ENCODE measurements at places on chromosomes 4 and X. TPM values are rescaled to one million over a fixed set of nuclear protein-coding genes. Genes with fewer than 3 reads are reported as not detected.

DNA sequence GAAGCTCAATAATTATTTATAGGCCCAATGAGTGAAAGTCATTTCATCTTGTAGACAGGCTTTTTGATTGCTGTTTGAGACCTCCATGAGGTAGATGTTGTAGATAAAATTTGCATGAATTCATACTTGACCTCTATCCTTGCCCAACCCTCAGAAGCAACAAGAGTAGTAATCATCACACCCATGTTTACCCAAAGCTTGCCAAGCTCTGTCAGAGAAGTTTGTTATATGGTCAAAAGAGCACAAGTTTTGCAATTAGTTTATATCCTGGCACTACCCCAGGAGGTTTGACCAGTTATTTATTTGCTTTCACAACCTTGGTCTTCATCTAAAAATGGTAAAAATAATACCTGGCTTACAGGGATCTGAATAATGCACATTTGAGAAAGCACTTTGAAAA lies 20.7 kb downstream of the ADH7 start:
- no peak for DNase-seq
- H3K27ac ChIP-seq: no peak overlapping the region
- no peaks in the 10 kb centered on the region for H3K4me1 ChIP-seq
- no peaks in the 10 kb centered on the region for H3K27me3 ChIP-seq

DNA sequence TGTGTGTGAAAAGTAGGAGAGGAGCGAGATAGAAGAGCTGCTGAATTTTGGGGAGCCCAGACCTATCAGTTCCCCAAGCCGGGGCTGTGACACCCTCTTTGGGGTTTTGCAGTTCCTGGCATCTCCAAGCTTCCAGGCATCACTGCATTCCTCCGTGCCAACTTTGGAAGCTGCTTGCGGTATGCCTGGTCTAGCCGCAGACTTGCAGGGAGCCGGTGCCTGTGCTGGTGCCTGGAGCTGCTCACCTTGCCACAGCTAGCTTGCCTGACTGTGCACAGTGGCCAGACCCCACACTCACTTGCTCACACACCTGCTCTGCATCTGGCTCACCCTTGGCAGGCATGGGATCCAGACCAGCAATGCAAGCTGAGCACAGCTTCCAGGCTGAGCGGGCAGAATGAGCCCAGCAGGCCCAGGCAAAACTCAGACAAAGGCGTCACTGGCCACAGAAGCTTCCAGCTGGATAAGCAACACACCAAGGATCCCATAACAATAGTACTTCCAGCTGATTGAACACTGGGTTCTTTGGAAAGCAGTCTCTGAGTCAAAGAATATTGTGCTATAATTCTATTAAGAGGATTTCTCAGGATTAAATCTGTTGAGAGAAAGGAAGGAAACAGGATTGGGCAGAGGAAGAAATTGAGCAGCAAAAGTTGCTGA lies 390.9 kb downstream of the TEX13C start:
- H3K4me3 ChIP-seq: no peak overlapping the region
- H3K27me3 ChIP-seq: no peaks in the 10 kb centered on the region
- H3K4me1 ChIP-seq: no peaks in the 10 kb centered on the region
- no peak overlapping the region for H3K27ac ChIP-seq
- no peaks in the 10 kb centered on the region for H3K36me3 ChIP-seq
- no peak for DNase-seq

DNA sequence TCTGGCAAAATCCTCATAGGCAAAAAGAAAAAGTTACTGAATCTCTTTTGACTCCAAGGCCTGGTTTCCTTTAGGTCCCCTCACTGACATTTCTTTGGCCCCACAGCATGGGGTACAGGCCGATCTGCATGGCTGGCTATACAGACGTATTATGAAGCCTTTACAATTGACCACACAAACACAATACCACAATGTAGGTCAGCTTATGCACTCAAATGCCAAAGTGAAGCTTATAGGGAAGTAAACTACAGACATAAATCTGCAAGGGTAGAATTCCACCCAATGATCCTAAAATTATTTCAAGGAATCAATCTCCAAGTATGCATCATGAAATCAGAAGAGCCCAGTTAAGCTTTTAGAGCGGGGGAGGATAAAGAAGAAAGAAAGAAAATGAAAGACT lies 20.7 kb downstream of the STX18 start:
- no peak overlapping the region for H3K27ac ChIP-seq
- DNase-seq: no peak
- H3K4me1 ChIP-seq: peaks cover 15% of the 10 kb centered on the region
- no peaks in the 10 kb centered on the region for H3K36me3 ChIP-seq

Gene HPGD
- not detected for total RNA-seq

GRCh38 chrX:141158084-141158483 lies 18.8 kb downstream of the LDOC1 start:
- H3K4me3 ChIP-seq: no peak overlapping the region
- H3K4me1 ChIP-seq: no peaks in the 10 kb centered on the region
- H3K27me3 ChIP-seq: no peaks in the 10 kb centered on the region
- H3K36me3 ChIP-seq: no peaks in the 10 kb centered on the region
- H3K27ac ChIP-seq: no peak overlapping the region
- no peak for DNase-seq

Gene EMD
- total RNA-seq: 29.7 TPM

Gene ARHGAP4
- 0.88 TPM for total RNA-seq

Gene MAGEE1
- 2.7 TPM for total RNA-seq

- DNase-seq: no peak
- H3K27me3 ChIP-seq: no peaks in the 10 kb centered on the region
- H3K36me3 ChIP-seq: no peaks in the 10 kb centered on the region
- no peak overlapping the region for H3K4me3 ChIP-seq
- no peak overlapping the region for H3K27ac ChIP-seq
Measured at GRCh38 chr4:116018831-116019230, 905.4 kb upstream of the NDST4 start.

Gene RELL1
- 64.5 TPM for total RNA-seq

- no peaks in the 10 kb centered on the region for H3K27me3 ChIP-seq
- no peak for DNase-seq
- no peak overlapping the region for H3K27ac ChIP-seq
- no peaks in the 10 kb centered on the region for H3K4me1 ChIP-seq
- no peak overlapping the region for H3K4me3 ChIP-seq
Measured at GRCh38 chr4:84403656-84404055, 95.4 kb downstream of the NKX6-1 start.

- H3K27ac ChIP-seq: no peak overlapping the region
- H3K4me3 ChIP-seq: no peak overlapping the region
- H3K36me3 ChIP-seq: no peaks in the 10 kb centered on the region
- DNase-seq: no peak
- no peaks in the 10 kb centered on the region for H3K27me3 ChIP-seq
Measured at GRCh38 chr4:100539706-100540105, 21.9 kb upstream of the EMCN start.

Gene USP17L12
- not detected for total RNA-seq

DNA sequence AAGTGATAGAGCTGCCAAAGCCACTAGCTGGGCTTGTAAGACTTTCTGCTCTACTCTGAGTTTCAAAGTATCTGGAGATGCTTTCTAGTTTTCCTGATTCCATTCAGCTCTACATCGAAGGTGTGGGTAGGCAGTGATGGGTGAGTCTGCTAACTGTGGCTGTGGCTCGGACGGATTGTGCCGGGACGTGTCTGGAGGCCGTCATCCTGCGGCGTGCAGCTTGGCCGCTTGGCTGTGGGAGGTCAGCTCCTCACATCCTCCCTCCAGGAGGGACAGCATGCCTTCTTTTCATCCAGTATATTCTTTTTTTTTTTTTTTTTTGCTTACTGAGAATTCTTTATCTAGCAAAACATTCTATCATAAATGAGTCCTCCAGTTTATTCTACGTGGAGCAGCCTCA lies 77.9 kb upstream of the AADAT start:
- H3K27ac ChIP-seq: no peak overlapping the region
- H3K27me3 ChIP-seq: no peaks in the 10 kb centered on the region
- no peaks in the 10 kb centered on the region for H3K4me1 ChIP-seq
- no peaks in the 10 kb centered on the region for H3K36me3 ChIP-seq

- no peak overlapping the region for H3K27ac ChIP-seq
- H3K4me1 ChIP-seq: no peaks in the 10 kb centered on the region
- no peaks in the 10 kb centered on the region for H3K27me3 ChIP-seq
Measured at GRCh38 chrX:5702890-5703289, 525.8 kb downstream of the NLGN4X start.

DNA sequence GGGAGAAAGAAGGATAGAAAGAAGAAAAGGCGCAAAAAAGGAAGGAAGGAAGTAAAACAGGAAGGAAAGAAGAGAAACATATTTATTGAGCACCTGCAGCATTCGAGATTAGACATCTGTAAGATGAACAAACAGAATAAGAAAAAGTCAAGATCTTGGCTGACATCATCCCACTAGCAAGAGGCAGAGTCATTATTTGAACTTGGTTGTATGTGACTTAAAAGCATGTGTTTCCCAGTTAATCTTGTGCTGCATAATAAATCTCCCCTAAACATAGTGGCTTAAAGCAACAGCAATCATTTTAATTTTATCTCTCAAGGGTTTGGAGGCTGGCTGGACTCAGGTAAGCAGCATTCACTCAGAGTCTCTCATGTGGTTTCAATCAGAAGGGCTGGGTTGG lies 38.5 kb upstream of the COX7B2 start:
- no peaks in the 10 kb centered on the region for H3K36me3 ChIP-seq

Gene TEX28
- total RNA-seq: not detected

Gene PNMA6A
- 1.2 TPM for total RNA-seq

Gene IL3RA
- total RNA-seq: 0.88 TPM

Gene CLDN34
- total RNA-seq: under 0.01 TPM

- H3K27ac ChIP-seq: no peak overlapping the region
- no peak for DNase-seq
- peaks cover 33% of the 10 kb centered on the region for H3K36me3 ChIP-seq
Measured at GRCh38 chr4:2732526-2732925, 23.6 kb downstream of the TNIP2 start.

DNA sequence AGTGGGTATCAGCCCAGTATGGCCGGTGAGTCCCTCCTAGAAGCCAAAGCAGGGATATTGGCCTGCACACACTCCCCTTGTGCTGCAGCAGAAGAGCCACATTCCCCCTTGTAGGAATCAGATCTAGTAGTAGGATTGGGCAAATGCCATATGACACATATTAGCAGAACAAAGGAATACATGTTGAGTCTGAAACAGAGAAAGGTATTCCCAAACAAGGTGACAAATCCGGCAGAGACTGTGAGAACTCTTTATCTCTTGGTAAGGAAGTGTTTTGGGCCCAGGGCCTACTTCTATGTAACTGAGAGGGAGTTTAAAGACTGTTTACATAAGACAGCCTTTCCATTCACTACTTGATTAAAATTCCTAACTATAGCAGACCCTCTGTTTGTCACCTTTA lies 1382.0 kb downstream of the FAM133A start:
- H3K4me3 ChIP-seq: no peak overlapping the region
- no peaks in the 10 kb centered on the region for H3K36me3 ChIP-seq
- H3K4me1 ChIP-seq: peaks cover 43% of the 10 kb centered on the region
- DNase-seq: no peak

GRCh38 chrX:70336767-70337166 lies 46.9 kb downstream of the KIF4A start:
- H3K4me3 ChIP-seq: no peak overlapping the region
- no peak overlapping the region for H3K27ac ChIP-seq
- H3K4me1 ChIP-seq: no peaks in the 10 kb centered on the region
- DNase-seq: no peak
- H3K36me3 ChIP-seq: no peaks in the 10 kb centered on the region

Gene MAGEA8
- not detected for total RNA-seq

DNA sequence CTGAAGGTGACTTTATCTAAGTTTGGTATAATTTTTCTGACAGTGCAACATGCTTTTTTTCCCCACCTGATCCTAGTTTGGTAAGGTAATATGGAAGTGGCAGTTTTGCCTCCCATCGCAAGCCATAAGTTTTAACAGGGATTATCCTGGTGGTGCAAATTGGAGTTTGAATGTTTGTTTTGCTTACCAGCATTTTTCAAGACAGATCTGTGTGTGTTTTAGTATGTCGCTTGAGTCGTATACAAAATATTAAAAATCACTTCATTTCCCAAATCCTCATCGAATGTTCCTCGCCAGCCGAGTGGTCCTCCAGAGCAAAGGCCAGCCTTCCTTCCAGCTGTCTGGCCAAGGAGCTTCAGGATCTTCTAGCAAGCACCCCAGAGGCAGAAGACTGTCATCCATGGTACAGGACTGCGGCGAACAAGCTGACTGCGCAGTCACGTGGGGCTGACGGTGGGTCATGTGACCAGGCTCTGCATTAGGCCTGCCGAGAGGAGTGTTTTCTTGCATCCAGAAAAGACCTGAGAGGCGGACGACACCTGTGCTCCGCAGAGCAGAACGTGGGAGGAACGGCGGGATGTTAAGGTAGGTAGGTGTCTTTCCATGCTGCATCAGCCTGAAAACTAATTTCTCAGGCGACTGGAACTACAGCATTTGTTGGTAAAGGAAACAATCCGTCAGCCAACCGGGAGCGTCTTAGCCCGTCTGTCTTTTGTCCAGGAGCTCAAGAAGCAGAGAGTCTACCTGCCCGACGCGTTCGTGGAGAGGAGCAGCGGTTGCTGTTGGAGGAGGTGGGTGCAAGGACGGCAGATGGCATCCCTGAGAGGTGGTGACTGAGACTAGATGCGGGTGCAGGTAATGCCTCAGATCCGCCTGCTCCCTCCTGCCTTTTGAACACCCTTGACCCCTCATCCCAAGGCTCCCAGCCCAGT lies at the start of gene GPRASP3:
GPRASP3 (plus strand) TSS at position 507 of the 932 bp plus-strand sequence. CDS start 28,253 bp downstream, outside the sequence.
- DNase-seq: no peak
- H3K4me1 ChIP-seq: no peaks in the 10 kb centered on the region
- no peak within 1 kb of the TSS for H3K27ac ChIP-seq
- peak within 1 kb of the TSS; percentile 52 for H3K4me3 ChIP-seq
- no peaks in the 10 kb centered on the region for H3K36me3 ChIP-seq

Gene PACRGL
- 26.8 TPM for total RNA-seq

- peak; percentile 13 for DNase-seq
- no peaks in the 10 kb centered on the region for H3K27me3 ChIP-seq
- H3K36me3 ChIP-seq: peaks cover 20% of the 10 kb centered on the region
Measured at GRCh38 chr4:39525822-39526690, 1.2 kb downstream of the UGDH start.

- no peak overlapping the region for H3K4me3 ChIP-seq
- peaks cover 4% of the 10 kb centered on the region for H3K4me1 ChIP-seq
- DNase-seq: no peak
- H3K27ac ChIP-seq: no peak overlapping the region
- H3K27me3 ChIP-seq: peaks cover 48% of the 10 kb centered on the region
- H3K36me3 ChIP-seq: no peaks in the 10 kb centered on the region
Measured at GRCh38 chrX:69179380-69179911, 14.2 kb upstream of the PJA1 start.

GRCh38 chrX:24668111-24668510 lies 21.0 kb upstream of the PCYT1B start:
- no peaks in the 10 kb centered on the region for H3K36me3 ChIP-seq
- DNase-seq: no peak
- H3K4me1 ChIP-seq: no peaks in the 10 kb centered on the region
- H3K27me3 ChIP-seq: no peaks in the 10 kb centered on the region
- H3K27ac ChIP-seq: no peak overlapping the region
- no peak overlapping the region for H3K4me3 ChIP-seq

GRCh38 chr4:52894443-52894842 lies 32.3 kb downstream of the RASL11B start:
- no peaks in the 10 kb centered on the region for H3K27me3 ChIP-seq
- no peaks in the 10 kb centered on the region for H3K36me3 ChIP-seq
- no peak overlapping the region for H3K27ac ChIP-seq
- no peak for DNase-seq

GRCh38 chr4:143196323-143196722 lies 11.6 kb downstream of the USP38 start:
- H3K4me3 ChIP-seq: no peak overlapping the region
- no peaks in the 10 kb centered on the region for H3K4me1 ChIP-seq
- no peak for DNase-seq
- no peak overlapping the region for H3K27ac ChIP-seq
- no peaks in the 10 kb centered on the region for H3K27me3 ChIP-seq

Data from osteoblast (primary cell).